ENCODE measurements at places on chromosomes 6 and 20.
A peak's percentile ranks its signal among the peaks of the same experiment; 100 is the strongest.

DNA sequence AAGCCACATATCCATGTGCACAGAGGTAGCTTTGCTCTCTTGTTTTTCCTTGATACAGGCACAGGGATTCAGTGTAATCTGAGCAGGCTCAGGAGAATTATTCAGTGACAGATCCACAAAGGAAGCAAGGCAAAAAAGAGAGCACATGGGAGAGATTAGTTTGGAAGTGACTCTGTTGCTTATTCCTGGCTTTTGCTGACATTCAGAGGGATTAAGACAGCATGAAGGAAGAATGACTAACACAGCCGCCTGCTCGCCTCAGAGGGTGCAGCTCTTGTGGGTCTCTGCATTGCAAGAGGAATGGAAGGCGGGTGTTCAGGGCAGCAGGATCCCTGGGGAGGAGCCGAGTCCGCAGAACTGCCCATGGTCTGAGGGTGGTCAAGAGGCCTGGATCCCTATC lies 203.4 kb upstream of the KCNQ5 start:
- no peak for DNase-seq

DNA sequence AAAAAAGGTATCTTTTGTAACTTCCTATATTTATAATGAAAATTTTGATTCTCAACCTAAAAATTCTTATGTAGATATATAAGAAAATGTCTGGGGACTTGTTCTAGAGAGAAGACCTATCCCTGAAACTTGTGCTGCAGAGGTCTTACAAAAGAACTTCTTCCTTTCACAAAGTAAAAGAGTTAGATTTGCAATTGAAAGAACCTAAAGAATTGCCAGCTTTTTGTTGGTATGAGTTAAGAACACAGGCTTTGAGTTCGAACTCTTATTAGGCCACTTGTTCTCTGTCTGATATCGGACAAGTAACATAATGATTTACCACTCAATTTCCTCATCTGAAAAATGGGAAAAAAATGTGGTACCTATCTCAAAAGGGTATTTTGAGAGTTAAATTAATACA lies 162.0 kb upstream of the LAMA2 start:
- DNase-seq, result no peak

DNA sequence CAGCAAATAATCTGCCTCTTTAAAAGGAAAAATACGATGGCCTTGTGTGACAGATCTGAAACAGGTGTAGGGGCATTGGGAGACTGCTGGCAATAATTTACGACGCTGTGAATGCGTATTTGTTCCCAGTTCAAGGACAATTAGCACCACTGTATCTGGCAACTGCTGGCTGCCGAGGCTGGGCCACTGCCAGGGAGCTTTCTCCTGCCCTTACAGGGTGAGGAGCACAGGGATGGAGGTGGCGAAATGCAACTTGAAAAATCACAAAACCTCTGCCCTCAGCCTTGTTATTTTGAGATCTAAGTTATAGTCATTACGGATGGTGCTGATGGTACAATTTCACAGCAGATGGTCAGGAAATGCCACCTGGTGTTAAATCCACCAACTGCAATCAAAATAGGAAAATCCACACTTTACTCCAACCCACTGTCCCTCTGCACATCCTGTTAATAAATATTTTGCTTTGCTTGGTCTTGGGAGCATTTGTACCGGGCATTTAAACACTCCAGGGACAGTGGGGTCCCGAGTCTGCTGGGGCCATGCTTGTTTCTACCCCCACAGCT lies 6.4 kb downstream of the MYLK4 start:
- DNase-seq, result peak; percentile 27

GRCh38 chr6:106167096-106167814 lies 81.1 kb downstream of the PRDM1 start:
- DNase-seq, result no peak

DNA sequence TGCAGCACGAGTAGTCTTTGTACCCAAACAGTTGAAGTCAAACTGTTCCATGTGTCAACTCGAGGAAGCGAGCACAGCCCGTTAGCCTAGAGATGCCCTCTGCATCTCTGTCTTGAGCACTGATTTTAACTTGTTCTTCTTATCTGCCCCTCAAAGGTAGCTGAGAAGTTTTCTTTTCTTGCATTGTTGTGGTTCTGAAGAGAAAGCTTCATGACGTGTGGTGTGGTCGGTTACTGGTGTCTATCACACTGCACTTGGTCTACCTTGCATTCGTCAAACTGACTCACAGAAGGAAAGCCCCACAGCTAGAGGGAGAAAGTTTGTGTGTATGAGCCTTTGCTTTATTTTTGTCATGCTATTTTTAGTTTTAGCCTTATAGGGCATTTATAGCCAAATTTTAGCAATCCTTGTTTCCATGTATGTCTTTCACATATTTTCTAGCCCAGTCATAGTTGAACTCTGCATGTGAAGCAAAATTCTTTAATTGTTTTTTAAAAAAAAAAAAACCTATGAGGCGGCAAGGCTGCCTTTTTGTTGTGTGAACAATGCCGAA lies 115.1 kb downstream of the JAG1 start:
- no peak for DNase-seq

DNA sequence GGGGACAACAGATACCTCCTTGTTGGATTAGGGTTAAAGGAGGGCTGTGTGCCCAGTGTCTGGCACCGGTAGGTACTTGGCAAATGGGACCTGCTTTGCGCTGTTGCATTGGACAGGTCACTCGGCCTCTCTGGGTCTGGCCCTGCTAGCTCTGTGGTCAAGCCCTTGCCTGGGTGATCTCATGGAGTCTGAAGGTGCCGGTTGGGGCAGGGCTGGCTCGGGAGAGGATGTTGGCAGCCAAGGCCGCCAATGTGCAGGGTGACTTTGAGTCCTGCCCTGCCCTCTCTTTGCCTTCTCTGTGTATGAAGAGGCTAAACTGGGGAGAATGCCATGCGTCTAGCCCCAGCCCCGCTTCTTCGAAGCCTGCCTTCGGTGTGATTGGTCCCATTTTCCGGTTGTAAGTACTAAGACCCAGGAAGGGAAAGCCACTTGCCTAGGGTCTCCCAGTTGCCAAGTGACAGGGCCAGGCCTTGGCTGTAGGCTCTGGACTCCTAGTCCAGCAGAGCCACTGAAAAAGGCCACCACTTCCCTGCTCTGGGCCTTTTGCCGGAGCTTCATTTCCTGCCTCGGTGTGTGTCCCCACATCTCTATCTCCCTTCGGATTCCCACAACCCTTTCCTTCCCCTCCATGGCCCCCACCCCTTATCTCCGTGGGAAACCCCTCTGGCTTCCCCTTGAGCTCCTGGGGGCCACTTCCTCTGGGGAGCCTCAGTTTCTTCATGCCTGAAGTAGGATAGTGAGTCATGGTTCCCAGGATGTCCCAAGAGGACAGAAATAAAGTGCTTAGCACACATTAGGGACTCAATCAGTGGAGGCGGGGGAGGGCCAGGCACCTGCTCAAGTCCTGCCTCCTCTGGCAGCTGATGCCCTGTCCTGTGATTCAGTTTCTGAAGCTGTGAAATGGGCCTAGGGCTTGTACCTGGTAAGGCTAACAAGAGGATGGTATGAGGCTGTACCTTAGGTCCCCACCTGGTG lies 3.9 kb downstream of the SRC start:
- no peak for DNase-seq

GRCh38 chr20:38165089-38165965 lies at the start of gene TGM2:
Gene TGM2 (minus strand): TSS chr20:38165270. CDS start chr20:38165198, 72 bp downstream.
- no peak for DNase-seq

DNA sequence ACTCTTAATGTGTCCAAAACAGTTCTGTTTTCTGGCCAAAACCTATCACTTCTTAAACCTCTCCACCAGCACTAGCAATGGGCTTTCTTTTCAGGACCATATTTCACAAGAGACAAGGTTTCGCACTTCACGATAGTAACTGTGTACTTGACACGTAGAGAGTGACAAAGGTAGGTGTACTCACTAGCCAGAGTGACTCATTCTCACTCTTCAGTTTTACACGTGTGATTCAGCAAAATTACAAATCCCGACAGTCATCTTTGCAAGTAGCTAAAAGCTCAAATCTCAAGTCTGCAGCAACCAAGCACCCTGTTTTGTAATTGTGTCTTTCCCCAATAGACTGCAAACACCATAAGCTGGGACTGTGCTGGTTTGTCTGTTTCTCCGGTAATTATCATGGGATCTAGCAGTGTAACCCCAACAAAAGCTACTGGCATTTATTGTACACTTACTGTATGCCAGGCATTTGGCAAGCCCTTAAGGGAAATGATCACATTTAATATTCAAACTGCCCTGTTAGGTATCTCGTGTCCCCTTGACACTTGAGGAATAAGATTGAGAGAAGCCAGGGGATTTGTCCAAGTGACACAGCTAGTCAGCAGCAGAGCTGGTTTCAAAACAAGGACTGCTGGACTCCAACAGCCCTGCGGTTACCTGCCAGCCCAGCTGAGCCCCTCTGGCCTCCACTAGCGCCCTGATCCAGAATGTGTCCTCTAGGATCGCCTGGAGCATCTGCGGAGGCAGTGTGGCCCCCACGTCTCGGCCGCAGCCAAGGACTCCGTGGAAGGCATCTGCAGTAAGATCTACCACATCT lies 9.9 kb downstream of the PCIF1 start:
- DNase-seq, result no peak

- DNase-seq, result no peak
Observed at GRCh38 chr6:45707176-45707575, 308.5 kb downstream of the CLIC5 start.

DNA sequence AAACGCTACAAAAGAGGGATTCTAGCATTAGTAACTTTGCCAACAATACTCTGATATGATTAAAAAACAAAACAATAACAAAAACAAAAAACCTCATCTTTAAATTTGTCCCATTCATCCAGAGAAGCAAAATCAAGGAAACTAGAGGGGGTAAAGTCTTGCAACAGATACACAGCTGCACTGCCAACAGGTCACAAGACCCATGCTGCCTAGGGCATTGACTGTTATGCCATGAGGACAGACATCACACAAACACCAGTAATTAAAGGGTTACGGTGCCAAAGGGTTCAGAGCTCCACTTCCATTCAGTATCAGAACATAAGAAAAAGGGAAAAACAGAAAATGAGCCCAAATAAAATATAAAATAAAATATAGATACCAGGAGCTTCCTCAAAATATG lies 1.6 kb downstream of the TBC1D20 start:
- no peak for DNase-seq

- DNase-seq, result no peak
Observed at GRCh38 chr20:24699321-24700165, 230.1 kb downstream of the SYNDIG1 start.

GRCh38 chr20:22773344-22773743 lies 189.0 kb upstream of the FOXA2 start:
- DNase-seq, result no peak

DNA sequence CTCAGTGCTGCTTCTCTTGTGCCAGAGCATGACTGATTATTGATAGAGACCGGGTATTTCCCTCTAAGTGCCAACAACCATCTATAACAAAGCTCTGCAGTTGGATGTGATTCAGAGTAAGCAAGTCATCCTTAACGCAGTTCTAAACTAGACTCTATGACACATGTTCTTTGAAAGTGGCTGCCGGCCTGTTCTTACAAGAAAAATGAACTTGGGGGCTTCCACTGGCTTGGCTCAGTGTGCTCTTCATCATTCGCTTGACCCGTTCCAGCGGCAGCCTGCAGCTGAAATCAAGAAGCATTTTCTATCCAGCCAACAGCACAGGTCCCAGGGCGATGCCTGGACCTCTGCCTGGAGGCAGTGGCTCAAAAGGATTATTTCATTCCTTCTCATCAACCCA lies 29.8 kb downstream of the GFOD1 start:
- DNase-seq, result no peak

DNA sequence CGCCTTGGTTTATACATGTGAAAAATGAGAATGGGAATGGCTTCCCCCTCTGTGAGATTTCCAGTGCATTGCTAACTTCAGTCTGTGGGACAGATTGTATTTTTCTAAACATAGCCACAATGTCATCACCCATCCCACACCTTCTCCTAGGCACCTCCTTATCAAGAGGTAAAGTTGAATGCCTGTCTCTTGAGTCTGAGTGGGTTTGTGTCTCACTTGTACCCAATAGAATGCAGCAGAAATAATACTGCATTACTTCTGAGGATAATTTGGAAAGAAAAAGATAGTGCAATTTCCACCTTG lies 27.9 kb downstream of the RIN2 start:
- DNase-seq, result no peak

DNA sequence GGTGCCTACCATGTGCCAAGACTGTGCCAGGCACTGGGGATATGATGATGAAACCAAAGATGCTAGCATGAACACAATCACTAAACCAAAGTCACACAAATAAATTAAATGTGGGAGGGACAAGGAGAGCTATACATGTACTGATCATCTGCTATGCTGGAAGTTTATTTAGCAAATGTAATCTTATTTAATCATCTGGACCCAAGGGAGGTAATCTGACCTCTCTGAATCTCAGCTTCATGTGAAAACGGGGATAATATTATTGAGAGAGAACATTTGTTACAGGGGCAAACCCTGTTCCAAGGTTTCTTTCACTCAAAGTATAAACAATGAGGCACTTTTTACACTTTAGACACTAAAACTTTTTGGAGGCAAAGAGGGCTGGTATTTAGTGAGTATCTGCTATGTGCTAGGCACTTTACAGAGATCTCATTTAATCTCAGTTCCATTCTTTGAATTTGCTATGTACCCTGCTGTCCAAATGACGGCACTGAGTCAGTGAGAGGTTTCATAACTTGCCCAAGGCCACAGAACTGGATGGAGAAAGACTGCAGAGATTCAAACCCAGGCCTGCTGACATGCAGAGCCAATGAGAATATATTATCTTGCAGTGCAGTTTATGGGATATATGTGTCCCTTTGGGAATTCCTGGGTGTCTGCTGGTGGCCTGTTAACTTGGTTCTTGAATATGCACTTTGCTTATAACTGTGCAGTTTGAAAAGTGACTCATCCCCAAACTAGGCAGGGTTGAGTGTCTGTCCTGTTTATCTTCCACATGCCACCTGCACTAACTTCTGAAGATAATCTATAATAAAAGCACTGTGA lies 3.3 kb upstream of the ASXL1 start:
- DNase-seq, result no peak

GRCh38 chr20:25985597-25985996 lies 288.9 kb upstream of the ZNF337 start:
- DNase-seq, result no peak

DNA sequence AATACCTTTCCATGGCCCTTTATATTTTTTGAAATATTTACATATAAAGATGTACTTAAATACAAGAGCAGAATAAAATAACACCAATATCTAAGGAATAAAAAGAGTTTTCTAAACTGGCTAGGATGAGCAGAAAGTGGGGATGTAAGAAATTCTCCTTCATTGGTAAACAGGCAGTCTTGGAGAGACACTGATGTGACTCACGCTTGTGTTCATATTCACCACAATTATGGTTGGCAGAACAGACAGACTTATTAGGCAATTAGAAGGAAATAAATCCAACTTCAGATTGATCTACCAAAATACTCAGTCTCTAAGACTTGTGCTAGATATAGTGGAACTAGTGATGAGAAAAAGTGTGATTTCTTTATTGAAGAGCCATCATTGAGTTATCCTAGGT lies 463.7 kb downstream of the CDC5L start:
- DNase-seq, result no peak

GRCh38 chr6:149084808-149085556 lies 232.5 kb upstream of the TAB2 start:
- DNase-seq, result no peak

GRCh38 chr6:148345176-148345575 lies 2.5 kb downstream of the SASH1 start:
- no peak for DNase-seq

All from COR-L47 (cell line).